ENCODE measurements at places on chromosomes 1 and 21. TPM values are rescaled to one million over a fixed set of nuclear protein-coding genes. Genes with fewer than 3 reads are reported as not detected.
A peak's percentile ranks its signal among the peaks of the same experiment; 100 is the strongest.

GRCh38 chr1:57854436-57854835 is 430.6 kb upstream of the DAB1 start:
- DNase-seq, result no peak

GRCh38 chr1:61539720-61540462 is 185.1 kb downstream of the TM2D1 start:
- DNase-seq, result no peak

DNA sequence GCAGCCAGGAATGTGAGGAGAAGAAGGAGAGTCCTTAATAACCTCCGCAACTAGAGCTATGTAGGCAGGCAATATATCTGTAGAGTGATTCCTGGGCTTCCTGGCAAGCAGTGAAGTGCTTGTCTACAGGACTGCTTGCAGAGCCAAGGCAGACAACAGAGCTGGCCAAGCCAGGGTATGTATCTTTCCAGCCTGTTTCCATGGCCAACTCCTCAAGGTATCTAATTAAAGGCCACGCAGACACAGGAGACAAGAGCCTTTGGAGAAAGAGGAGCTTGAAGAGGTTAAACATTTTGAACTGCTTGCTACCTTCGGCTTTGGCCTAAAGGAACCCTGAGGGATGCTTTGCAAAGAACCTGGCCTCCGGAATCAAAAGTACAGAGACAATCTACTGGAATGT is 137.4 kb downstream of the PIGK start:
- no peak for DNase-seq

- DNase-seq, result no peak
Observed at GRCh38 chr21:43842742-43843141, 22.3 kb upstream of the AGPAT3 start.

DNA sequence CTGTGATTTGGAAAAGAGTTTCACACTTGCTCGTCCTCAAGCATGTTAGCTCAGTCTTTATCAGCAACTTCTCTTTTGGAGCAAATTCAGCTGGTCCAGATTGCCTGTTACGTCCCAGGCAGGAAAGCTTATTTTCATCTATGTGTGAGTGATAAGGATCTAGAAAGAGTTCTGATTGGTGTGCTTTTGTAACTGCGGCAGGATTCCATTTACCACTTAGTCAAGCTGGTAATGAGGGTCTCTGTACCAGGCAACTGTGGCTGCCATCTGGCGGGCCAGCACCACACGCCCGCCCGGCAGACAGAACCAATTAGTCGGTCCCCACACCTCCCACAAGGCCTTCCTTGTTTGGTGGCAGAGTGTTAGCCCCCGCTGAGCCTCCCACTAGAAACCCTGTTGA is 21.0 kb downstream of the C1orf87 start:
- no peak for DNase-seq

GRCh38 chr1:110307239-110307974 is 31.8 kb upstream of the RBM15 start:
- DNase-seq, result no peak

DNA sequence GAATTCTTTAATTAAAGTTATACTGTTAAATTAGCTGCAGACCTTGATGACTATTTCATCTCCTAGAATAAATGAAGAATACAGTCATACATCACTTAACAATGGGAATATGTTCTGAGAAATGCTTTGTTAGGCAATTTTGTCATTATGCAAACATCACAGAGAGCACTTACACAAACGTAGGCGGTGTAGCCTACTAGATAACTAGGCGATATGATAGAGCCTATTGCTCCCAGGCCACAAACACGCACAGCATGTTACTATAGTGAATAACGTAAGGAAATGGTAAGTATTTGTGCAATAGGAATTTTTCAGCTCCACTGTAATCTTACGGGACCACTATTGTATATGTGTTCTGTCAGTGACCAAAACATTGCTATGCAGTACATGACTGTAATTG is 37.6 kb upstream of the DESI2 start:
- no peak for DNase-seq

DNA sequence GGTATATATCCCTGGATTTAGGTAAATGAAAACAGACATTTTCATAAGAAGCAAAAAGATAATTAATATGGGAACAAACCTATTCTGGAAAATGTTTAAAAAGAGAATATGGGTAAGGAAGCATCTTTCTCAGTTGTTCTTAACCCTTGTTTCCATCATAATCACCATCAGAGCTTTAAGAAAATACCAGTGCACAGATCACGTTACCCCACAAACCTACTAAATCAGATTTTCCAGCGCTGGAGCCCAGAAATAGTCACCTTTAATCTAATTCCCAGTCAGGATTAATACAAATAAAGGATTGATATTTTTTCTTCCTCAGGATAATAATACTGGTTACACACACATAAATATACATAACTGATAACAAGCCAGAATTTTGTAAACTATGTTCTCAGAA is 44.6 kb downstream of the PTPRC start:
- DNase-seq, result no peak

DNA sequence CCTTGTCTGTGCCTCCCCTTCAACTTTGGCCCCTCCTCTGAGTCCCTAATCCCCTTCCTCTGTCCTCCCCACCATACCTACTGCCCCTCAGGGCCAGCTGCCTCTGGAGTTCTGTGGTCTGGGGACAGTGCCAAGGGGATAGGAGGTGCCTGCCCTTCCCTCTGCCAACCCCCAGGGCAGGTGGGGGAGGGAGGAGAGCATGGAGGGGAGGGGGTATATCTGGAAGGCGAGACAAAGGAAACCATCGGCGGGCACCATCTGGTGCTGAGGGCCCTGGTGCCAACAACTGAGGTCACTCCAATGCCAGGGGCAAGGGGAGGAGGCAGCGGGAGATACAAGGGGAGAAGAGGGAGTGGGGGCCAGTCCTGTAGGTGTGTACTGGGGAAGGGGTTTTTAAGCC is 9.6 kb downstream of the RAB25 start:
- DNase-seq, result peak; percentile 45

DNA sequence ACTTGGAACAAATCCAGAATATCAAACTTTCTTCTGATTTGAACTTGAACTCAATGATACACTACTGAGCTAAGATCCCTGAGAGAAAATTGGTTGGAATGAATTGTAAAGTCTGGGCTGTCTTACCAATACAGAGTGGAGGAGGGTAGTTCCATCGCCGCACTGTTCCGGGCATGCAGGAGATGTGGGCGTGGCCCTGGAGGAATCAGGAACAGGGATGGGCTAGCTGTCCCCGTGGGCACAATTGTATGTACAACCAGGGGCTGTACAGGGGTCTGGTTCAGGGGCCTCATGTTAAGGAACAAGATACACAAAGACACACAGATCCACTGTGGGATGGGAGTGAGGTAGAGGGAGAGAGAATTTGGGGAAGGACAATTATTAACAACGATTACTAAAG is 144.3 kb downstream of the ZSCAN20 start:
- no peak for DNase-seq

- DNase-seq, result no peak
Observed at GRCh38 chr1:110050602-110051261, 16.3 kb downstream of the STRIP1 start.

DNA sequence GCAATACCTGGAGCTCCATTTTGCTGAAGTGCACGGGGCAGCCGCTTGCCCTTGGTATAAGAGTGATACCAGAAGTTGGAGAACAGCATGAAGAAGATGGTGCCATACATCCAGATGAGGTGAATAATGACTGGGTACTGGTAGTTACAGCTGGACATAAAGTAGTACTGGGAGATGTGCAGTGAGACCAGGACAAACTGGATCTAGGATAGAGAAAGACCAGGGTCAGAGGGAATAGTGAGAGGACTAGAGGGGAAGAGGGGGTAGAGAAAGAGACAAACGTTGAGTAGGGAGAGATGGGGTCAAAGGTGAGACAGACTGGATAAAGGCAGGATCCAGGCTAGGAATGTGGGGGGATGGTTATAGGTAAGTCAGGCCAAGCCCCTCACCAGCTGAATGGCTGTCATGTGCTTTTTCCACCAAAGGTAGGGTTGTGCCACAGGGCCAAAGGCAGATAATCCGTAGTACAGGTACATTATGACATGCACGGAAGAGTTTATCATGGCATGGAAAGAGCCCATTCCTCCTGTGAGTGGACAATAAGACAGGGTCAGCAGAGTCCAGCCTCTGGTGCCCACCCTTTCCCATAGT is 3.8 kb downstream of the ELOVL1 start:
- no peak for DNase-seq

DNA sequence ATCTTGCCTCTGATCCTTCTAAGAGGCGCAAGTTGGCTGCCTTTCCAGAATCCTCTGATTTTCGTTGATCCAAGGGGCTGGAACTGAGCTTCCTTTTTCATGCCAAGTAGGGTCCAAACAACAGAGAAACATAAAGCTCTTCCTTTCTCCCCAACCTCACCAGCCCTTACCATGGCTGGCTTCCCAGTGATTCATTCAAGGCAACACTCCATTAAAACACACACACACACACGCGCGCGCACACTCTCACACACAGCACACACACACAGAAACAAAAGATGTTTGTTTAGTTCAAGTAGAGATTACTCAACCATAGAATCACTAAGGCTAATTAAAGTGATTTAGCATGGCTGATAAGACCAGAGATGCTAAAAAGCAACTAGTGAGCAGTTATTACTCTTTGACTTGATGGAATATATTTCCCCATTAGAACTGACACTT is 13.0 kb upstream of the GUCA2A start:
- peak; percentile 45 for DNase-seq

GRCh38 chr1:89407360-89407759 is 43.5 kb downstream of the GBP6 start:
- no peak for DNase-seq

DNA sequence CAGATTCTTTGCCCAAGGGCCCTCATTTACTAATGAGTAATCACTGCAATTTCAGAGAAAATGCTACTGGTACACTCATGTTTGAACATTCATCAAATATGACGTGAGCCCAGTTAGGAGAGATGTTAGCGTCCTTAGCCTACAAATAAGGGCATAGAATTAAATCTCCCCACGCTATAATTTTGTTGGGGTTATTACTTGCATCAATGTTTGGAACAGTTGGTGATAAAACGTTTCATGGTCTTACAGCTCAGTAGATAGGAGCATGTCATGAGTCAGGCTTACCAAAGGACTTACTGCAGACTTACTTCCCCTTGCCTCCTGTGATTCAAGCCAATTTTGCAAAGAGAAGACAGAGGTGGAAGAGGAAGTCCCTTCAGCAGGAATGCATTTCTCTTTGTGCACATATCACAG is 304.0 kb downstream of the KIF26B start:
- DNase-seq, result peak; percentile 6

GRCh38 chr1:112727716-112728115 is 12.6 kb upstream of the PPM1J start:
- DNase-seq, result peak; percentile 63

DNA sequence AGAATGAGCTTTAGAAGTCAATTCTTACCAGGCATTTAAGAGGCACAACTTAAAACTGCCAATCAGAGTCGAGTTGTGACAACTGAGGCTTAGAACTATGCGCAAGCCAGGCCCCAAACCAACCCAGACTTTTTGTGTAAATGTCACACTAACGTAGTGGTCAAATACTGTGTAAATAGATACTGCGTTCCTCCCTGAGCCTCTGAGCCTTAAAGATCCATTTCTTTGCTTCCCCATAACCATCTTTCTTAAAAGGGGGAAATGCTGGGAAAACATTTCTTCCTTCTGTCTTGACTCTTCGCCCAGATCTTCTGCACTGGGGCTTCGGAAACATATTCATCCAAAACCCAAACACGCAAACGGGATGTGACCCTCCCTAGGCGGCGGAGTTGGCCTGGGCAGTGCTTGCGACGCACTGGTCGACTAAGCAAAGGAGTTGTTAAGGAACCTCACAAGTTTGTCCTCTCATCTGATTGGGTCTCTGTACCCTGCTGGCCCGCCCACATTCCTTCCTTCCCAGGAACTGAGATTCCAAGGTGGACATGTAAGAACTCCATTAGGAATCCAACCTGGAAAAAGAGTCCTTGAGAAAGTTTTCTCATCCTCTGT is 2.6 kb downstream of the ADAMTS5 start:
- peak; percentile 88 for DNase-seq

DNA sequence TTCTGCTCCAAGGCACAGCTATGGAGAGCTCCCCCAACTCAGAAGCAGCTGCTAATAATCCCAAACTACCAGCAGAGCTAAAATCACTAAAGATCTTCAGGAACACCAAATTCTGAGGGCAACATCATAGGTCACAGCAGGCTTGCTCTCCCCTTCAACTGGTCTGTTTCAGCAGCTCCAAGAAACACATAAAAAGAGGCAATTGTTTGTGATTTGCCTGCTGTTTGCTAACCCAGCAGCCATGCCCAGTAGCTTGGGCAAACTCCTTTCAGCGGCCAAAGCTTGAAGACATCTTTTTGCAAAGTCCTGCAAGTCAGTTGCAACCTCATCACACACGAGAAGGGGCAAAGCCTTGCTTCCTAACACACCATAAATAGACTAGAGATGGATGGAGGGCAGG is 8.9 kb downstream of the ERI3 start:
- DNase-seq, result no peak

- no peak for DNase-seq
Observed at GRCh38 chr1:51922040-51922439, 43.5 kb upstream of the NRDC start.

GRCh38 chr1:83034851-83035250 is 964.1 kb downstream of the TTLL7 start:
- no peak for DNase-seq

GRCh38 chr1:226912587-226913176 is 27.4 kb upstream of the COQ8A start:
- DNase-seq, result peak; percentile 92

GRCh38 chr21:41605178-41605933 is 97.4 kb upstream of the TMPRSS2 start:
- DNase-seq, result peak; percentile 53

- DNase-seq, result peak; percentile 30
Observed at GRCh38 chr1:228030451-228031201, 23.8 kb downstream of the WNT3A start.

GRCh38 chr1:97073936-97074335 is 352.4 kb downstream of the PTBP2 start:
- no peak for DNase-seq

- DNase-seq, result peak; percentile 89
Observed at GRCh38 chr21:26715878-26716506, 129.2 kb downstream of the ADAMTS1 start.

DNA sequence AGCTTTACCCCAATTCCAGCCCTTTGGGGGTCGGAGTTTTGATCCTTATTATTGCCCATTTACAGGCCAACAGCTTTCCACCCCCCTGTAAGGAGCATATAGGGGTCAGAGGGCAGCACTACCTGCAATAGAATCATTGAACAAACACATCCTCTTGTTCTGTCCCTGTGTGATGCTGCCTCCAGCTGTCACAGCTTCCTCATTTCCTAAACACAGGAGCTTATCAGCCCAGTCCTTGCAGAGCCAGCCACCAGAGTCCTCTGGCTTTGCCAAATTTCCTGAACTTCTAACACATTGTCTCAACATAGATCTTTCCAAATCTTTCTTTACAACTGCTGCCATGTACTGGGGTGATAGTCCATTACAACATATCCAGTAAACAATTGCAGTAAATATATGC is 32.8 kb upstream of the PTBP2 start:
- peak; percentile 72 for DNase-seq

- peak; percentile 68 for DNase-seq
Observed at GRCh38 chr1:225427235-225428067, at the start of gene LBR. Gene LBR (minus strand): TSS chr1:225428038. CDS start chr1:225424075, 3,963 bp downstream.

BPNT1 gene
- total RNA-seq, result 15.2 TPM

TENT5C gene
- 1.0 TPM for total RNA-seq

KCNK2 gene
- not detected for total RNA-seq

CLIC6 gene
- total RNA-seq, result 1.8 TPM

BOLA1 gene
- total RNA-seq, result 12.4 TPM

FNDC5 gene
- 6.0 TPM for total RNA-seq

EFNA1 gene
- 5.1 TPM for total RNA-seq

FCRL2 gene
- not detected for total RNA-seq

TCP10L gene
- not detected for total RNA-seq

AGTRAP gene
- 76.6 TPM for total RNA-seq

KCNT2 gene
- 9.1 TPM for total RNA-seq

EPHX1 gene
- total RNA-seq, result 84.1 TPM

ANKRD65 gene
- total RNA-seq, result 1.7 TPM

MTOR gene
- total RNA-seq, result 78.3 TPM

TSTD1 gene
- 94.7 TPM for total RNA-seq

Data from endodermal cell (in vitro differentiated cells).